Stimulated activated CD8-positive, alpha-beta memory T cell treated with anti-CD3 and anti-CD28 coated beads, Interleukin-15, amount 100 ng/mL, for 4 hours (primary cell): ENCODE measurements at places on chromosomes 6 and 20.

- no peak for DNase-seq
Measured at GRCh38 chr6:67248077-67248476, 1387.0 kb upstream of the ADGRB3 start.

GRCh38 chr20:37348792-37349516, 3.0 kb downstream of the SRC start:
- no peak for DNase-seq

DNA sequence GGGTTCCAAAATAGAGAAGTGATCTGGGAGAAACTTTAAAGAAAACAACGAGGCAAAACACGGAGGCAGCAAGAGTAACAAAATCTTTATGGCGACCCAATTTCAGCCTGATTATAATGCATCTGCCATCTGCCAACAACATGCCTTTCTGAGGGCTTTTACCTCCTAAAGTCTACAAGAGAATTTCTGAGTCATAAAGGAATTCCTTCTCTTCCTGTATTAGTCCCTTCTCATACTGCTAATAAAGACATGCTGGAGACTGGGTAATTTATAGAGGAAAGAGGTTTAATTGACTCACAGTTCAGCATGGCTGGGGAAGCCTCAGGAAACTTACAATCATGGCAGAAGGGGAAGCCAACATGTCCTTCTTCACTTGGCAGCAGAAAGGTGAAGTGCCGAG, 226.6 kb downstream of the HACE1 start:
- DNase-seq: no peak

GRCh38 chr6:138832182-138832581, 36.3 kb downstream of the ECT2L start:
- DNase-seq: no peak

DNA sequence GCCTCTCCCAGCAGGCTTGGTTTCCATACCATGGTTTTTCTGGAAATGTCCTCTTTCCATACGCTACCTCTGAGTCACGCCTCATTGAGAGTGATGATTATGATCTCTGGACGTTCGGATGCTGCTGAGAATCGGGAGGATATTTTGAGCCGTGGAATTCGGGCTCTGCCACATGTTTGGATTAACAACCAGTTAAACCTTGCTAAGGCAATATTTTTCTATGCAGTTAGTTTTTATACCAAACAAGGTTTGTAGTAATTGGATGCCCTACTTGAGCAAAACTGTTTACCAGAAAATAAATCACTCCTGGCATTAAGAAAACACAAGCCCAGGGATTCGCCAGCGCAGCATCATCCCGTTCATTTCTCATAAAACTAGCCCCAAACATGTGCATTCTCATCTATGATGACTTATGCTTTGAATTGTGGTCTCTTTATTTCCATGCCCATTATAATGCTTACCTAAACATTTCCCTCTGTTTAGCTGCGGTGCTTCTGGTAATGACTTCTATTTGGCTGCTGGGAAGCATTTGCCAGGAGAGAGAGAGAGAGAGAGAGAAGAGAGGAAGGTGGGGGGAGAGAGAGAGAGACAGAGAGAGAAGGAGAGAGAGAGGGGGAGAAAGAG, 198.9 kb downstream of the CLIC5 start:
- DNase-seq: no peak

DNA sequence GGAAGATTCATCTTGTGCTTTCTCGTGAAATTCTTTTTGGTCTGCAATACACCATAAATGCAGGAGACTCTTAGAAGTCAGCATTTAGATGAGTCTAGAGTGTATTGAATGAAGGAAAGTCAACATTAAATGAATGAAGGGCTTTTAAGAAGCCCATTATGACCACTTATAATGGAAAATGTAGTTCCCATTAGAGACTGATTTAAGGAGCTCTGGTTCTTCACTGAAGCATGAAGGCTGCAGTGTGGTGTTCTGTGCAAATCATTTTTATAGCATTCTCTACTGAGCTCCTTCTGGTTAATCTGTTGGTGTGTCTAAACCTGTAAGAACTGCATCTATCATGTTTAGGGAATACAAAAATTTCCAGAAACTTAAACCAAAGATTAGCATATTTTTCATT, 19.7 kb downstream of the NCOA7 start:
- no peak for DNase-seq

- DNase-seq: no peak
Measured at GRCh38 chr6:34246563-34247391, 2.0 kb downstream of the SMIM29 start.
